ENCODE measurements at places on chromosomes 16 and 17. TPM values are rescaled to one million over a fixed set of nuclear protein-coding genes. Genes with fewer than 3 reads are reported as not detected.

Gene KRTAP9-4
- total RNA-seq = not detected

DNA sequence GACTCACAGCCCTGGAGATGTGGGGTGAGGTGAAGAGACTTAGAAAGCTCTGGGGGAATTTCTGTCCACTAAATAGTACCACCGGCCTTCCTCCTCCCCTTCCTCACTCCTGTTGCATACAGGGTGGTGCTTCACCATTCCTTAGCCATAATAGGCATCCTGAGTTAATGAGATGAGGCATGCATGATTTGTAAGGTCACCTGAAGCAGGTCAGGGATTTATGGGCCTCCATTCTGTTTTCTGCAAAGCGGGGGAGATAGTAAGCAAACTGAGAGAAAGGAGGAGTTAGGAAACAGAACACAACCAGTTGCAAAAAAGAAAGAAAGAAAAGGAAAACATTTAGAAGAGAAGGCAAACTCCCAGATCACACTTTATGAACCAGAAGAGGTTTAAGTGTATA is 9.3 kb upstream of the MYOCD start:
- no peak for DNase-seq

DNA sequence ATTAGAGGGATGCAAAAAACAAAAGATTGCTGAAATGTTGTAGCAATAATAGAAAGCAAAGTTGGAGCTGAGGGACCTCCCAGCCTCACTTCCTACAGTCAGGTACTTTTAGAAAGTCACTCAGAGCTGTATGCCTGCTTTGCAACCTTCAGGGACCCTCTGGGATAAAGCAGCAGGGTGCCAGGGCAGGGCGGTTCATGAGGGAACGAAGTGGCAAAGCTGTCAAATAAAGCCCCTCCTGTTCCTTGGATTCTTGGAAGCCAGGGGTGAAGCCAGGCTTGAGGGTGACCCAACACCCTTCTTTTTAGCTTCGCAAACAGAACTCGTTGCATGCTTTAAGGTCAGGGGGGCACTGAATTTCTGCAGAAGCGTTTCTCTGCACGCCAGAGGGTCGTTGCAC is 767 bp downstream of the ATP2C2 start:
- no peak for DNase-seq

- no peak for DNase-seq
Measured at GRCh38 chr16:88064889-88065746, 113.9 kb downstream of the BANP start.

DNA sequence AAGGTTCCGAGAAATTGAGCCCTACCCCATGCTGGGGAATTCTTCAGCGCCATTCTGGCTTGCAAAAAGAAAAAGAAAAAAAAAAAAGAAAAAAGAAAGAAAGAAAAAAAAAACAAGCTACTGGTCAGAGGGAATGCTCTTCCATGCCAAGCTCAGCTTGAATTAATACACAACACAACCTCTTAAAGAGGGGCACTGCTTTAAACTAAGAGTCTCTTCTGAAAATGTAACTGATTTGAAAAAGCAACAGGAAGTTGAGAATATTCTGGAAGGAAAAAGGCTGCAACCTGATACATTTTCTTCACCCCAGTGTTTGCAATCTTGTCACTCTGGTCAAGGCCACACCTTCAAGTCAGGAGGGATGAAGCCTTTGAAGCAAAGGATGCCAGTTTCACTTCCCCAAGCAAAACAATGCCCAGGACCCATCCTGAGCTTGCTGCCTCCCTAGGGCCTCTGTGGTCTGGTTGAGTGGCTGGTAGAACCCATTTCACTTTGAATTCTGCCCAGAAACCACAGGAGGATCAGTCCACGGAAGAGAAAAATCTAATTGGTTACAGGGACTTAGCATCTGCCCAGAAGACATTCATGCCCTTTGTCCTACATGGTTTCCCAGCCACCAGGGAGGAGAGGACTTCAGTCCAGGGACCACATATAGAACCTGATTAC is 389.7 kb downstream of the SOX9 start:
- no peak for DNase-seq

DNA sequence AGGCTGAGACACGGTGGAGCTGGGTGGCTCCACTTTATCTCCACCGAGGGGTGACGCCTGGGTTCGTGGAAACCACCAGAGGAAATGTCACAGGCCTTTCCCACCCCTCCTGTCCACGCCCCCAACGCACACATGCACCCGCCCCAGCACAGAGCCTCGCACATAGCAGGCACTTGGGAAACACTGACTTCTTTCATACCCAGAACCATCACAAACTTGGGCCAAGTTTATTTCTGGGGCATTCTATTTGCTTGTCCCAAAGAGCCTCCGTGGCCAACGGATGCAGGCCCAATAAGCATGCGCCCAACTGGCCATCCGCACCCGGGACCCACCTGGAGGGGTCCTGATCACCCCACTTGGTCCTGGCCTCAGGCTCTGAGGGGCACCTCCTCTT is 3.3 kb downstream of the BCAR1 start:
- no peak for DNase-seq

GRCh38 chr16:66486773-66487579 is 59.9 kb downstream of the BEAN1 start:
- peak; percentile 61 for DNase-seq

GRCh38 chr17:65430209-65430833 is 131.1 kb downstream of the AXIN2 start:
- no peak for DNase-seq

Gene FSCN2
- 3.8 TPM for total RNA-seq

DNA sequence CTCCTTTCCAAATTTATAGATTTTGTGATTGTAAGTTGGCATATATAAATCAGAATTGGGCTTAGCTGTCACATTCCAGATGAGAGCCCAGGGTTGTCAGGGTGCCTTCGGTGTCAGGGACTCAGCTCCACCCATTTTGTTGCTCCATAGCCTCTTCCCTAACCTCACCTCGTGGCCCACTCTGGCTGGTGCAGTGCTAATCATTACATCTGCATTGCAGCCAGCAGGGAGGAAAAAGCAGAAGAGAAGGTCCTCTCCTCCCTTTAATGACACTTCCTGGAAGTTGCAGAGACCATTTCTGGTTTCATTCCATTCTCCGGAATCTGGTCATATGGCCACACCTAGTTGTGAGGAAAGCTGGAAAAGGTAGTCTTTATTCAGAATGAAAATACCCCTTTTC is 113.3 kb downstream of the CCT6B start:
- DNase-seq = no peak

DNA sequence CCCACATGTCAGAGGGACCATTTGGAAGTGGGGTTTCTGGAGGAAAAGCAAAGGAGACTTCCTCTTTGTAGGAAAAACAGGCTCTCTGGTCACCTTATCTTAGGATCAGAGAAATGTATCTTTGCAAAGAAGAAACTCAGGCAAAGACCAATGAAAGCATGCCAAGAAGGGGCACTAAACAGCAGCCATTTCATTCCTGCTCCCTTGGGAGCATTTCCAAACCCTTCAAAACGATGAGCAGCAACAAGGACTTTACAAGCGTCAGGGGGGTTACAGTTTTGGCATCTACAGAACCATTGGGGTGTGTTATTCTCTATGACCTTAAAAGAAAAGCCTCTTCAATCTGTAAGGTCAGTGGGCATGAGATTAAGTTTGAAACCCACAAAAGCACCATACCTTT is 122.8 kb downstream of the SMG6 start:
- no peak for DNase-seq

Gene TBC1D3
- total RNA-seq = not detected

DNA sequence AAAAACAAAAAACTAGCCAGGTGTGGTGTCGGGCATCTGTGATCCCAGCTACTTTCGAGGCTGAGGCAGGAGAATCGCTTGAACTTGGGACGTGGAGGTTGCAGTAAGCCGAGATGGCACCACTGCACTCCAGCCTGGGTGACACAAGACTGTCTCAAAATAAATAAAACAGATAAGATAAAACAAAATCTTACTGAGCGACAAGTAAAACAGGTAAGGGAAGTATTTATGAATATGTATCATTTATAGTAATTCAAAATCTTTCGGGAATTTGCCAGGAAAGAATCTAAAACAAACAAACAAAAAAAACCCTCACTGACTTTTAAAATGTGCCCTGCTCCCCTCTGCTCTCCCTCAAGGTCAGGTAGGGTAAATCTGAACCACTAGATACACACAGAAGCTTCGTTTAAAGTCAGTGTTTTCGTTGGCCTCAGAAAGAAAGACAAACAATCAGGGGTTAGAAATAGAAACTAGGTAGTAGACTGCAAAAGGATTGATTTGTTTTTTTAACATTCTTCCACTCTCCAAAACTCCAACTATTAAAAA is 2.1 kb downstream of the PRPSAP1 start:
- no peak for DNase-seq

DNA sequence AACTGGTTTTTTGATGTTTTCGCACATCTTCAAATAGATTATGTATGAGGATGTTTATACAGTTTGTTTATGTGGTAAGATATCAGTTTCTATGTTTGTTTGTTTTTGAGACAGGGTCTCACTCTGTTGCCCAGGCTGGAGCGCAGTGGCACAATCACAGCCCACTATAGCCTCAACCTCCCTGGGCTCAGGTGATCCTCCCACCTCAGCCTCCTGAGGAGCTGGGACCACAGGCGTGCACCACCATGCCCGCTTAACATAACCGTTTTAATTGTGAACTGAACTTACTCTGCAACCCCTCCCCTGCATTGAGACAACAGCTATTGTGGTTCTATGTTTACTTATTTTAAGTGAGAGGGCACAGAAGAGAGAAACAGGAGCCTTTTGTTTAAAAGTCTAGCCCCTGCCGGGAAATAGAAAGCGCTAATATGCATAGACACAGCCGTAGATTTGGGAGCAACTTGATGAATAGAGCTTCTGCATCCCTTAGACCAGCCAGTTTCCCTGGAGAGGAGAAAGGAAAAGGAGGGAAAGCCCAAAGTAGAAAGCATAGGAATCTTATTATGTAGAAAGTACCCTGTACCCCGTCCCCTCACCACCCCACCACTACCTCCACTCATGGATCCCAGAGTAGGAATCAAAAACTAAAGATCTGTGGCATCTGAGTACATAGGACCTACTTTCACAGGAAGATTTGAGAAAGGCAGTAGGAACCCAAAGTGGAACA is 19.6 kb upstream of the APPBP2 start:
- no peak for DNase-seq

Gene KRT32
- total RNA-seq = 0.83 TPM

Gene SPAG7
- total RNA-seq = 73.1 TPM

DNA sequence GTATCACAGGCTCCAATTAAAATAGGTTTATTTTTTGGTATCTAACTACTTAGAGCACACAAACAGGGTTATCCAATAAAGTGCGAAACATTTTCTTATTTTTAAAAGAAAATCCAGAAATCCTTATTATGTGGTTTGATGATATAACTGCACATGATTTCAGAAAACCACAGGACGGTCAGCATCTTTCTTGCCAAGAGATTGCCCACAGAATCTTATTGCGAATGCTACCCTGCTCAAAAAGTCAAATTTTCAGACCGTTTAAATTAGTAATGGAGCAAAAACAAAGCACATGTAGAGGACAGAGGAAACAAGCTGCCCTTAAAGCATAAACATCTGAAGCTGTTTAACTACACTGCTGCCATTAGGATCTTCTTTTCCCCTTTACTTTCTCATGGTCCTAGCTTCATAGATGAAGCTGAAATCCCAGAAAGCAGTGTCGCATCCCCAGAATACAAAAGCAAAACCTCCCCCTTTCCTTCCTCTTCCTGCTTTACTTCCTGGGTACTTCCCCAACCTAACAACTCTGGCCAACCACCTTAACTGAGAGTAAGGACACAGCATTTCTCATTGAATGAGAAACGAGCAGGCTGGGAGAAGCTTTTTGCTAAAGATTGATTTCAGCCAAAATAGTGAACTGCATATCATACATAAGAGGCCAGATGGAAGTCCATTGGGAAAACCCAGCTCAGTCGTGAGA is 43.7 kb downstream of the CMTM4 start:
- no peak for DNase-seq

DNA sequence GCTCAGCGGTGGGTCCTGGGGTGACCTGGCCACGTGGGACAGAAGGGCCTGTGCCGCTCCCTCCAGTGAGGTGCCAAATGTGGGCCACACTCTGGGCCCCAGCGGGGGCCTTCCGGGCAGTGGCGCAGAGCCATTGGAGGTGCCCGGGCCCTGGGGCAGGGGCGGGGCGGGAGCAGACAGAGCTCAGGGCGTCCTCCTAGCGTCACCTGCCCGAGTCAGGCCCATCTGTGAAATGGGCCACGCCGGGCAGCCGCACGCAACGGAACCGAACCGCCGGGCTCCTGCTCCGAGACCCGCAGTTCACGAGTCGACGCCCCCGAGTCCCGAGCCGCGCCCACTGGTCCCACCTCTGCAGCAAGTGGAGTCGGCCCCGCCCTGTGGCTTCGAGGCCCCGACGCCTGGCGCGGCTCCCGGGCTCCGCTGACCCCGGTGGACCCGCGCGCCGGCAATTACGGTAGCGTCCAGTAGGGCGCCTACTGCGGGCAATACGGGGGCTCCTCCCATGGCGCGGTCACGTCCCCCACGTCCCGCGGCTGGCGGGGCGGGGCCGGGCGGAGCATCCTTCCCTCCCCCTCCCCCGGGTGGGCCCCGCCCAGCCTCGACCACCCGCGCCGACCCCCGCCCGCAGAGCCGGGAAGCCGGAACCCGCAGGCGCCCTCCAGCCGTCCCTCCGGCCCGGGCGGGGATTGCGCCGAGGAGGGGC is 1.9 kb downstream of the SLC16A3 start:
- no peak for DNase-seq

GRCh38 chr16:84481051-84481735 is 23.3 kb downstream of the MEAK7 start:
- DNase-seq = peak; percentile 66

GRCh38 chr16:11743308-11744074 is 834 bp upstream of the TXNDC11 start:
- no peak for DNase-seq

DNA sequence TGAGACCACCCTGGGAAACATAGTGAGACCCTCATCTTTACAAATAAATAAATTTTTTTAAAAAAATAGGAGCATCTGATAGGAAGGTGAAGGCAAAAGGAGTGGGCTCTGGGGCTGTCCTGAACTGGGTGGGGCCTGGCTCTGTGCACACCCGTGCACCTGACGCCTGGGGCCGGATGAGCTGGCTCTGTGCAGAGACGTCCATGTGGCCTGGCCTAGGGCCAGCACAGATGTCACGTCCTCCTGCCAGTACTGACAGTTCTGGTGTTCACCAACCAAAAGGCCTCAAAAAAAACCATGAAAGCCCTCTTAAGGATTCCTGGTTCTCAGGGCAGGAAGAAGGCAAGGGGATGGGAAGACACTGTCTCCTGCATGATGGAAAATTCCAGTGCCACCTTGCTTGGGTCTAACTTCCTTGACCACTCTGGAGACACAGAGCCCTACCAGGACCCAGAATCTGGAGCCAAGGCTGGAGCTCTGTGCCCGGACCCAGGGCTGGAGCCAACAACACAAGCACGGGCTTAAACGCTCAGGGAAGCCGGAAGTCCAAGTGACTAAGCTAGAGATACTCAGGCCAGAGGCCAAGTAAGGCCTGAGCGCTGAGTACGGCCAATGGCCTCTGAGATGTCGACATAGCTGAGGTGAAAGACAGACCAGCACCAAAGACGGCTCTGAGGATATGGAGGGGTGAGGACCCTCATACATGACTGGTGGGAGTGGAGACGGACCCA is 32.9 kb downstream of the COPRS start:
- DNase-seq = no peak

GRCh38 chr17:60959011-60959410 is 281.4 kb downstream of the BCAS3 start:
- no peak for DNase-seq
